ENCODE measurements at places on chromosomes 1 and 21.

DNA sequence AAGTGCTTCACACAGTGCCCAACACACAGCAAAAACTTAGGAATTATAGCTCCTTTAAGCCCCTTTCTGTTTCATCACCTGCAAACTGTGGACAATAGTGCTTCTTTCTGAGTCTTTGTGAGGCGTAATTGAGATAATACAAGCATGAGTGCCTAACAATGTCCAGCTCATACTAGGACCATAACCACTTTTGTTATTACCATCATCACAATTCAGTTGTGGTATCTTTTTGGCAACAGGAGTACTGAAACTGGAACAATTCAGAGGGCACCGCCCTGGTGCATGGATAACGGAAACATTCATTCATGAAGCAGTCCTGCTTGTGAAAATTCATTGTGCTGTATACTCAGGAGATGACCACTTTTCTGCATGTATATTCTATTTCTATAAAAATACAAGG lies 18.2 kb downstream of the DNAJC11 start:
- DNase-seq = no peak

DNA sequence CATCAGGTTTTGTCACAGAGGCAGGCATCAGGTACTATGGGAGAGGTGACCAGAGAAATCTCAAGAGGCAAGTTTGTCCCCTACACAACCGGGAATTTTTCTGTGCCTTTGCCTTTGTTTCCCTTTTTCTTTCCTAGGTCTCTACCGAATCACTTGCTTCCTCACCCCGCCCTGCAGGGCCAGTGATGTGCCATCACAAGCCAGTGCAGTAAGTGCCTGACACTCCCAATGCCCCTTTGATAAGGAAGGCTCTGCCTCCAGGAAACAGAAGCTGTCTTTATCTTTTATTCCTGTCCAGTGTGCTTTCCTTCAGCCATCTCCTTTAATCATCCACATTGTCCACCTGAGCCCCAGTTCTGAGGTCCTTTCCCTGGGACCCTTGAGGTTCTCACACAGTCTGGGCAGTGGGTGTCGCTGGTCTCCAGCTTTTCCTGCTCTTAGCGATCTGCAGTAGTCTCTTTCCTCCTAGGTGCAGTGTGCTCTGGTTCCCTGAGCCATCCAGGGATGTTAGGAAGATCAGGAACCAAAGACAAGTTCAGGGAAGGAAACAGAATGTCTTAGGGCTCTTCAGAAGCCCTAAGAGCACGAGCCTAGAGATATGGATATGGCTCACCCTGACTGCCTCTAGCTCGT lies 36.6 kb downstream of the GJA5 start:
- DNase-seq = peak; percentile 28

- no peak for DNase-seq
Observed at GRCh38 chr1:101196668-101197067, 40.2 kb upstream of the S1PR1 start.

GRCh38 chr21:32812035-32812434 lies 40.5 kb upstream of the PAXBP1 start:
- DNase-seq = no peak

DNA sequence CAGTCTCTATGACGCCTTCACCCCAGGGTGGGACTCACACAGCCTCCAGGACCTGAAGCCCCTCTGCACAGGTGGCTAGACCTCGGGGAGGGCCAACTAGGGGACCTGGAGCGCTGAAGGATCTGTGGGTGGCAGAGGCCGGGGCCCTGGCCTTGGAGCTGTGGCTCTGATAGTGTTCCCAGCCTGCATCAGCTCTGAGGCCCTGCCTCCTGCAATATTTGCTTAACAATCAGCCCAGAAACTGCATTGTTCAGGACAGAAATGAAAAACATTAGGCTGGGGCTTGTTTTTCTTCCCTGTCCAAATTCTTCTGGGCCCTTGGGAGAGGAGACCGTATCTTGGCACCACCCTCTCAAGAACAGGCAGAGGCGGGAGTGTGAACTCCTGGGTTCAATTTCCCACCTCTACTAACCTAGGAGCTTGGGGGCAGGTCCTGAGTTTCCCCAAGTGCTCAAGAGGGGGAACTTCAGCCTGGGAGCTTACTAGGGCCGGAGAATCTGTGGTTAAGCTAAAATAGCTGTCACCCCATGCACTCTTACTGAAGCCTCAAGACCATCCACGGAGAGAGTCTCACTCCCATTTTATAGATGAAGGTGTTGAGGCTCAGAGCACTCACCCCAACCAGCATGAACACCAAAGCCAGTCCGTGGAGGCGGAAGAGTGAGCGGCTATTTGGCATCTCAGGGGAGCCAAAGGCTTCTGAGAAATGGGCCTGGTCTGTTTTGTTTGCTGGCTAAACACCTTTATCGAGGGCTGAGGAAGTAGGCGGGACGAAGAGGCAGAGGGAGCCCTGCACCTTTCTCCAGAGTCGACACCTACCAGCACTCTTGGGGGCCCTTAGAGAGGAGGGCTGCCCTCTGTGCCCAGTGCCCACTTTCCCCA lies 18.8 kb upstream of the CASZ1 start:
- DNase-seq = no peak

DNA sequence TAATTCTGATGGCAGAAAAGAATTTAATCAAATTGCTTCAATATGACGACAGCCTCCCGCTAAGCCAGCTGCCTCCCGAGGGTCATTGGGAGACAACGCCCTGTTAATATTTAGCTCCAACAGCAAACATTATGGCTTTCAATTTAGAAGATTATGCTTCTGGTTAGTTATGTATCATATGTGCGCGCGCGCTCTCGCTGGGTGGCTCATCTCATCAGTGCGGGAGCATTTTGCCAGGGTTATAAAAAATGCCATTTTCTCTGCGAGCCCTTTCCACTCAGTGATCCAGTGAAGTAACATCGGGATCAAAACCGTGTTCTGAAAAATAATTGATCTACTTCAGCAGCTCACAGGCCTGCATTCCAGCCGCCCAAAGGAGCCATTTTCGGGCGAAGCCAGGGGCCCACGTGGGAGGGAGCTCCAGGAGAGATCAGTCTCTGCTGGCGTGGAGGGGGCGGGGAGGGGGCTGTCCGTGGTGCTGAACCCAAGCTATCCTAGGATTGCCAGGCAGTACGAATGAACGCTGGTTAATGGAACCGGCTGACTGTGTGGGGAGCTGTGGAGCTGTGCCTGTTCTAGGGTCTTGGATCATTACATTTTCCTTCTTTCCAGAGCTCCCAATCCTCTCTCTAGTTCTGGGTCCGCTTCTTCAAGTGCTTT lies 219.1 kb upstream of the ZC3H12A start:
- DNase-seq = no peak

GRCh38 chr1:205124726-205125125 lies 2.9 kb upstream of the RBBP5 start:
- DNase-seq = no peak

- no peak for DNase-seq
Observed at GRCh38 chr1:205810448-205811157, 2.4 kb downstream of the SLC41A1 start.

GRCh38 chr1:26020330-26020768 lies 1.2 kb upstream of the EXTL1 start:
- DNase-seq = no peak

- no peak for DNase-seq
Observed at GRCh38 chr1:18534810-18535205, 54.1 kb downstream of the KLHDC7A start.

DNA sequence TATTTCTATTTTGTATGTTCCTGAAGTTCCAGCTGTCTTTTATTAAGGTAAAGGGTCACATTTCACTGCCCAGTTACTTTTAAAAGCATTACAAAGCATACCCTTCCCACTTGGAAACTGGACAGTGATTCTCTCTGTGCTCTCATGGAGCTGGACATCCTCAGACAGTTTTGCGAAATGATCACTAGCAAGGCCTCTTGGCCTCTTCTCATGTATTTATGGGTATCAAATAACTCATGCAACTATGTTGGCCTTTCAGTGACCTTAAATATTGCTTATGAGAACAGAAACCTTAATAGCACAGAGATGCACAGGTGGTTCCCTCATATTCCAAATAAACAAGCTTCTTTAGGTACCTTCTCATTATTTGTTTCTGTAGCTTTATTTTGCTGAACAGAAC lies 7.9 kb upstream of the AMPD1 start:
- no peak for DNase-seq

DNA sequence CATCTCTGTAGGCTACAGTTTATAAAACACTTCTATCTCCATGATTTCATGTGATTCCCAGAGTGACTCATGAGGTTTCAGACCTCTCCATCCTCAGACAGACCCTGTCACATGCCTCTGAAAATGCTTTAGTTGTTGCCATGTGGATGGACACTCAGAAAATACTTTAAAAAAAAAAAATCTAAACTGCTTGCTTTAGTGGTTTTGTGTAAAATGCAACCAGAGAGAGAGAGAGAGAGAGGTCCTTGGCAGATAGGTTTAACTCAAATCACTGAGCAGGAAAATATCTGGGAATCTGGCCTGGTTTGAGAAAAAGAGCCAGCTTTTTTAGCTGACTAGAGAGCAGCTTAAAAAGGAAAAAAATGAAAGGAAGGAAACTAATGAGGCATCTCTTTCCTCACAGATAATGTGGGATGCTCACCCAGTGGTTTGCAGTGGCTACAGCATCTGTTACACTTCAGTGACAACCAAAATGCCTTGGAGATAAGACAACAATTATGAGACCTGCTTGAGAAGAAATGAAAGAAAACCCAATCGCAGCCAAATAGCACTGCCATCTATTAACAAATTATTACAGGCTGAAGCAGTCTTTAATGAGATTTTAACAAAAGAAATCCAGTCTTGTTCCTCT lies 54.6 kb upstream of the SYT14 start:
- DNase-seq = no peak

DNA sequence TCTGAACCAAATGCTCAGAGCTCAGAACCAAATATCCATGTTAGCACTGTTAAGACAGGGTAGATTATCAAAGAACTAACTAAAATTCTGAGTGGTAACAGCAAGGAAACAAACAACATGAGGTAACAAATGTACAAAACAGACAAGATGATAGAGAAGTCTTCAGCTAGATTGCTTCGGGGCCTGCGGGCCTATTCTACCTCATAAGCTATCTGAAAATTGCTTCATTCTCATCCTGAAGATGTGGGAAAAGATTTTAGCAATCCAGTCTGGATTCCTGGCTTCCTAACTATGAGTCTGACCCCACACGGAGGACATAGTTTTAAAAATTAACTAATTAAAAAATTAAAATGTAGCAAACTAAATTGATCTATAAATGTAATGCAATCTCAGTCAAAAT lies 9.2 kb upstream of the QSOX1 start:
- DNase-seq = no peak

DNA sequence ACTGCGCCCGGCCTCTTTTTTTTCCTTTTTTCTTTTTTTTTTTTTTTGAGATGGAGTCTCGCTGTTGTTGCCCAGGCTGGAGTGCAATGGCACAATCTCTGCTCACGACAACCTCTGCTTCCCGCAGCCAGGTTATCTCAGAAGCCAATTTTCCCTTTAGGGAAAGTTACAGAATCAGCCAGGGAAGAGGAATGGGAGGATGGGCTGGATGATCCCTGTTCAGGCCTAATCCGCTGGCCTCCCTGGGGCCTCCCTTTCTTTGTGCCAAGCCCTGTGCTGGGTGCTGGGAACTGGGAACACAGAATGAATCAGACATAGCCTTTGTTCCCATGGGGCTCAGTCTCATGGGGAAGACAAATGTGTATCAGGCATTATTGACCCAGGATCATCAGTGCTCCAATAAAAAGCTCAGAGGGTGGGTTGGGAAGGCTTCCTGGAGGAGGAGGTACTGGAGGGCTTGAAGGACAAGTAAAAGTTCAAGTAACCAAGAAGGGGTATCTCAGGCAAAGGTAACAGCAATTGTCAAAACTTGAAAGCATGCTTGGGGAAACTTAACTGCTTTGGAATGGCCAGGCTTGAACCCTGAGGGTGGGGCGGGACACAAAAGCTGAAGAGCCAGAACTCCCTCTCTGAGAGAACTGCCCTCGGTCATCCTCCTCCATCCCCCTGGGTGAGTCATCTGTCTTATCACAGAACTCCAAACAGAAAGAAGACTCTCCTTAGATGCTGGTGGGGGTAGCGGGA lies 14.3 kb downstream of the ECHDC2 start:
- DNase-seq = no peak

DNA sequence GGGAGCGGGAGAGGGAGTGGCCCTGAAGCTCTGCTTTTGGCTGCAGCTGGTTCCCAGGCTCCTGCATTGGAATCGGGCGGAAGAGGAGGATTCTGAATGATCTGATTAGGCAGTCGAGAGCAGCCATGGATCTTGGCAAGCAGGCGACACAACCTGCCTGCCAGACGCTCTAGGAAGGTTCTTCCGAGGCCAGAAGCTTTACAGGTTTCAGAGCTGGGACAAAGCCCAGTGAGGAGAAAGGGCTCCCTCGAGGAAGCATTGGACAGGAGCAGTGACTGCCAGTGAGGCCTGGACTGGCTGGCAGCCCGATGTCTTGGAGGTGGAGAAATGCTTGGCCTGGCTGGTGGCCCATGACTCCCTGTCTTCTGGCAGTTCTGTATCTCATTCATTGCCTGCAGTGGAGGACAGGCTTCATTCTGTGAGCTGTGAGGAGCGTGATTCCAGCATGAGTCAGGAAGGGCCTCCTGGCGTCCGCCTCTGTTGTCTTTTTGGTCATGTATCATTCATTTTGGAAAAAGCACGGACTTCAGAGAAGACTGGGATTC lies 132.7 kb upstream of the IPO9 start:
- DNase-seq = no peak

DNA sequence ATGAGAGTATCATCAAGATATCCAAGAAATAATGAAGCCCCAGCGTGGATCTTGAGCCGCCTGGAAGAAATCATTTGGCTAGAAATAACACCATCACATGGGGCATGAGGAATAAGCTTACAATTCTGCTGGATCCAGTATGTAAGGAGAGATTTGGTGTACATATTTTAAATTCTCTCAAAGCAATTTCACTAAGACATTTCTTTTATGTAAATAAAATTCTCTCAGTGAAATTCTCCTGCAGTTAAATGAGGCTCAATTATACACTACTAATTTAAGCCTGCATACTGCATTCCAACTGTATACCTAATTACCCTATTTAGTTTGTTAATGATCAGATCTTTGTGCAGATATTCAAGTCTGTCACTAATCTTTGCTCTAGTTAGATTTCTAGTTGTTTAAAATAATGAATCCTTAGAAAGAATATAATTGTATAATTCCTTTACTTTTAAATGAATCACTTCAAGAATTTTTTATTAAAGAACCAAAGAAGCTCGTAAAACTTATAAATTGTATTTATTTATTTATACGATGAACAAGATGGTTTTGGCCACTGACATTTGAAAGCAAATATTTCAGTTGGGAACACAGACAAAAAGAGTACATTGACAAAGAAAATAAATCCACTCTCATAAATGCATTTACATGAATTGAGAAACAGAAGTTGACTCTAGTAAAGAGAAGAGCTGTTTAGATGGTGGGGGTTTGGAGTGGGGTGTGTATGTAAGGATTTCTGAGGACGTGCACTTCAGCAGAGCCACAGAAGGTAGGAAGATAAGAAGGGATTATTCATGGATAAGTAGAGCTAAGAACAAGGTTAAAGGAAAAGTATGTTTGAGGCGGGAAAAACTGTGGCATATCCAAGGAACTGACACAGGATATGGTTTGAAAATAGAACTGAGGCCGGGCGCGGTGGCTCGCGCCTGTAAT lies 466.8 kb downstream of the DSCAM start:
- no peak for DNase-seq

Measured in HCT116 (cell line).